Left renal cortex interstitium (tissue), 4 donors: ENCODE measurements at places on chromosomes 7 and 10.

DNA sequence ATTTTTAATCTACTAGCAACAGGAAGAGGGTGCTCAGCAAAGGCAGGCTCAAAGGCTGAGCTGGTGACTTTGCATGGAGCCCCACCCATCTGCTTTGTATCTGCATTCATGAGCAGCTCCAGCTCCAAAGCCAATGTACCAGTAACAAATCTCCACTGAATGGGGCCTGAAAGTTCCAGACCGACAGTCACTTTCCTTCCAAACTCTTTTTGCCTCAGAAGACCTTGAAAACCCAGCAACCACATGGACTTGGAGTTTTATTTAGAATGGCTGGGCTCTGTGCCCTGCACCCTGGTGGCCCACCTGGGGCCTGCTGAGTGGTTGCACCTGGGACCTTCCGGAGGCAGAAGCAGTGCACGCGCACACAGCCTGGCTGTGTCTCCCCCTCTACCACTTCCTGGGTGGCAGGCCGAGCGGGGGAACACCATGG, 195.0 kb upstream of the PLXNA4 start:
- no peak for DNase-seq

- peak; percentile 4 for DNase-seq
These were observed 105.7 kb downstream of the ST8SIA6 start for GRCh38 chr10:17348501-17349349.

GRCh38 chr10:100370714-100371481, 23.9 kb downstream of the SCD start:
- peak; percentile 15 for DNase-seq

DNA sequence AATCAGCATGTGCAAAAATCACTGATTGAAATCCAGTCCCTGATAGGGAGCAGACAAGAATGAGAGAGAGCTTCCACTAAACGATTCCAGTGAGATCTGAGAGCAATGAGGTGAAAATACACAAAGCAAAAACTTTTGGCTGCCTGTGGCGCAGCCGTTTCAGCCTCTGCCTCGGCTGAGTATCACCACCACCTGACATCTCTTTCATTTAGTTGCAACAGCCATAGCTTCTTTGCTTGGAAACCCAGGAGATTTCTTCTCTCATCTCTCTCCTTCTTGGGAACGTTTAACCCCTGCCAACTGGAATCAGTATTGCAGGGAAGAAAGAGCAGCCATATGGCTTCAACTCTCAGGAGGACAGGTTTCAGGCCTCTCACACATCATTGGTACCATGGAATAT, 237.3 kb upstream of the AGK start:
- no peak for DNase-seq

- DNase-seq: no peak
These were observed 93.0 kb downstream of the EXOC4 start for GRCh38 chr7:133345690-133346421.

- DNase-seq: no peak
These were observed 120.3 kb downstream of the EPC1 start for GRCh38 chr10:32226624-32227023.

DNA sequence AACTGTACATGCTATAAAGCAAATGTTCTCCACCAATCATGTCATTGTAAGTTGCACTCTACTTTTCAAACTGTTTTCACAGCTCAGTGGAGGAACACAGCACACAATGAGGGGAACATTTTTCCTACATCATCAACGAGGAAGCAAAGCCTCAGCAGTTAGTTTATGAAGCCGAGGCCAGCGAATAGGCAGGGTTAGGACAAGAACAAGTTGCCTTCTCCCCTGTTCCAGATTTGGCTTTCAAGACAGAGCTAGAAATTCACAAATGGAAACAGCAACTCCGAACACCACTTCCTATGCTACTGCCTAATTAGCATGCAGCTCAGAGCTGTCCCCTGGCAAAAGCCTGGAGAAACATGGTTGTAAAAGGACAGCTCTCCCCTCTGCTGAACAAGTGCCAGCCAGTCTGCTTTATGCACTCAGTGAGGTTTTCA, 19.8 kb downstream of the ITGB8 start:
- DNase-seq: no peak

- DNase-seq: no peak
These were observed 24.7 kb upstream of the PRKAR1B start for GRCh38 chr7:751826-752225.

- no peak for DNase-seq
These were observed 9.2 kb downstream of the EGFR start for GRCh38 chr7:55028011-55028410.

DNA sequence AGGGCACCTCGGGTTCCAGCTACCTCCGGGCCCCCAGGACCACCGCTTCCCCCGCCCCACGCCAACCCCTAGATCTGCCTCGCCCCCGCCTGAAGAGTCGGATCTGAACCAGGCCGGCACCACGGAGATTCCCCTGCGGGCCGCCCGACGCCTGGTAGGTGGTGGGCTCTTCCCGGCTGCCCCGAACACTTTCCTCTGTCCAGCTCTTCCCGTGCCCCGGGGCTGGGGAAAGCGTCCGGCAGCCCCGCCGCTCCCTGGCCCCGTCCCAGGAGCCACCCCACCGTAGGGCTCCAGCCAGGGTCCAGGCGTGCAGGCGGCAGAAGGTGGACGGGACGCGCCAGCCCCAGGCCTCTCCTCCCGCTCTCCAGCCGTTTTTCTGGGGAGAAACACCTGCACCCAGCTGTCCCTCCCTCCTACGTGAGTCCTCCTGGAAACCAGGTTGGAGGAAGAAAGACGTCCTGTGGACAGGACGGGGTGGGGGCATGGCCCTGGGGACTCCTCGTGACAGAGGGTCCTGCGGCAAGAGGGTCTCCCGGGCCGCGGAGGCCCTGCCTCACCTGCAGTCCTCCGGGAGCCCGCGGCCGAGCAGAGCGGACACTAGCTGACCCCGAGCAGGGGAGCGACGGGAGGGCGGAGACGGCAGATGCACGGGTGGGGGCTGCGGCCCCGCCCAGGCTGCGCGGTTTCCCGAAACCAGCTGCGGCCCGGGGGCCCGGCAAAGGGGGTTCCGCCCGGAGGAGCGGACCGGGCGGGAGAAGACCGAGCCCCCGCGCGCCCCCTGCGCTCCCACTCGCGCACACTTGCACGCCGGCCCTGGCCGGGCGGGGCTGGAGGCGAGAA, at the start of gene TMEM176B:
Gene TMEM176B, minus strand, starts transcription at position 624 of the 840 bp plus-strand sequence. CDS start 3,795 bp downstream, outside the sequence.
- DNase-seq: no peak

DNA sequence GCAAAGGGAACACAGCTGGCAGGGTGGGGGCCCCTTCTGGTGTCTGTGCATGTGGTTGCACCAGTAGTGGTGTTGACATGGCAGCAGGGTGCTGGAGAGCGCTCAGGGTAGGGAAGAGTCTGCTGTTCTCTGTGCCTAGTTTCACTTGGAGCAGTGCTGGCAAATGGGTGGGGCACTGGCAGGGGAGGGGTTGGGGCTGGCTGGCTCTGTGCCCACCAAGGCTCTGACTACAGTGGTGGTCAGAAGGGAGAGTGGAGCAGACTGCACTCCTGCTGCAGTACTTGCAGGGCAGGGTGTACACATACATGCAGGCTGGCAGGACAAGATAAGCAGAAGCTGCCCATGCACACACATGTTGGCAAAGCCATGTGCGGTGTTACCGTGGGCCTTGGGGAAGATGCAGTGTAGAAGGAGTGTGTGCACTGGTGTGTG, 18.2 kb downstream of the FAM25A start:
- DNase-seq: no peak

GRCh38 chr10:21496343-21497176, 28.9 kb downstream of the SKIDA1 start:
- no peak for DNase-seq

GRCh38 chr10:78927257-78927995, 141.3 kb upstream of the ZMIZ1 start:
- DNase-seq: no peak

GRCh38 chr7:24740871-24741270, 16.4 kb downstream of the GSDME start:
- no peak for DNase-seq

DNA sequence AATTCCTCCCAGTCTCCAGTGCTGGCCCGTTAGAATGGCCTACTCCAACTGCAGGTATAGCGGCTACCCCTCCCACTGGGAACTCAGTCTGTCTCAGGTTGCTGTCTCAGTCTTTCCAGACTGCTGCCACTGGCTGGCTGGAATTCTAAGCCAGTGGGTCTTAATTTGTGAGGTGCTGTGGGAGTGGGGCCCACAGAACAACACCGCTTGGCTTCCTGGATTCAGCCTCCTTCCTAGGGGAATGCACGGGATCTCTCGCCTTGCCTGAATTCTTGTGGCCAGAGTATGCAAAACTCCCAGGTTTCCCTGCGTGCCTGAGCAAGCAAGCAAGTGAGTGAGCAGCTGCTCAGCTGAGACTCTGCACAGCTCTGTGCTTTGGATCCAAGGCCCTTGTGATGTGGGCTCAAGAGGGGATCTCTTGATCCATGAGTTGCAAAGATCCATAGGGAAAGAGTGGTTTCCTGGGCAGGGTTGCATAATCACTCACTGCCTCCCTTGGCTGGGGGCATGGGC, 41.5 kb upstream of the GPR141 start:
- no peak for DNase-seq

GRCh38 chr7:2023877-2024566, 208.7 kb downstream of the MAD1L1 start:
- DNase-seq: no peak

DNA sequence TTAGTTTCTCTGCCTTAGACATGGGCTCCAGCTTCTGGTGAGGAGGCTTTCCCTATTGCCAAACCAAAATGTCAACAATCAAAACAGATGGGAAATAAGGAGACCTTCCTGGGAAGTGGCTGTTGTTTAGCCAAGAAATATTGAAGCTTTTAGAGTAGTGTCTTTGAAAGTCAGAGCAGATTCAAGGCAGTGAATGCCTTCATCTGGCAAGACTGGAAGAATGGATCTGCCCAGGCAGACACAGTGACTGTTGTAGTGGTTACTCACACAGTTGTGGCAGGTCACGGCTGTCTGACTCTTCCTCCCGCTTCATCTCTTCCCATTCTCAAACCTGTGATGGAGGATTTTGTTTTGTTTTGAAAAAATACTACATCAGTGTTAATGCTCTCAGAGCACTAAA, 154.1 kb upstream of the ADO start:
- no peak for DNase-seq

- DNase-seq: no peak
These were observed 91.7 kb downstream of the CFAP58 start for GRCh38 chr10:104445359-104445758.

DNA sequence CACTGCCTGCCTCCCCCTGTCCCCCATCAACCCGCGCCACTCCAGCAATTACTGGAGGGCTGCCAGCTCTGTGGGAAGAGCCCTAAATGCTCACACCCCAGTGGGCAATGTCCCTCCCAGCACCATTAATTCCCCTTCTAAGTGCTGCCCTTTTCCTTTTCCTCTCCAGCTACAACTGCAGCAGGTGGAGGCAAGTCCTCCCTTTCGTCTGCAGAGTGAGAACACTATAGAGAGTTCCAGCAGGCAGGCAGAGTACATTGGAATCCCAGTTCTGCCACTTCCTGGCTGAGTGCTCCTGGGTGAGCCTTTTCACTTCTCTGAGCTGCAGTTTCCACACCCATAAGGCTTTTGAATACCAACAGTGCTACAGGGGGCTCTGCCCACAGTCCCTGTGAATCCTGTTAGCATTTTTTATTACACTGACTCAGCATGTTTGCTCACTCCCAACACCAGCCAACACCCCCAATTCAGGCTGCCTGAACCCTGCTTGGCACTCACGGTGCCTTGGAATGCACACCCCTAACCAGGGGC, 447.0 kb downstream of the GRID1 start:
- DNase-seq: no peak

DNA sequence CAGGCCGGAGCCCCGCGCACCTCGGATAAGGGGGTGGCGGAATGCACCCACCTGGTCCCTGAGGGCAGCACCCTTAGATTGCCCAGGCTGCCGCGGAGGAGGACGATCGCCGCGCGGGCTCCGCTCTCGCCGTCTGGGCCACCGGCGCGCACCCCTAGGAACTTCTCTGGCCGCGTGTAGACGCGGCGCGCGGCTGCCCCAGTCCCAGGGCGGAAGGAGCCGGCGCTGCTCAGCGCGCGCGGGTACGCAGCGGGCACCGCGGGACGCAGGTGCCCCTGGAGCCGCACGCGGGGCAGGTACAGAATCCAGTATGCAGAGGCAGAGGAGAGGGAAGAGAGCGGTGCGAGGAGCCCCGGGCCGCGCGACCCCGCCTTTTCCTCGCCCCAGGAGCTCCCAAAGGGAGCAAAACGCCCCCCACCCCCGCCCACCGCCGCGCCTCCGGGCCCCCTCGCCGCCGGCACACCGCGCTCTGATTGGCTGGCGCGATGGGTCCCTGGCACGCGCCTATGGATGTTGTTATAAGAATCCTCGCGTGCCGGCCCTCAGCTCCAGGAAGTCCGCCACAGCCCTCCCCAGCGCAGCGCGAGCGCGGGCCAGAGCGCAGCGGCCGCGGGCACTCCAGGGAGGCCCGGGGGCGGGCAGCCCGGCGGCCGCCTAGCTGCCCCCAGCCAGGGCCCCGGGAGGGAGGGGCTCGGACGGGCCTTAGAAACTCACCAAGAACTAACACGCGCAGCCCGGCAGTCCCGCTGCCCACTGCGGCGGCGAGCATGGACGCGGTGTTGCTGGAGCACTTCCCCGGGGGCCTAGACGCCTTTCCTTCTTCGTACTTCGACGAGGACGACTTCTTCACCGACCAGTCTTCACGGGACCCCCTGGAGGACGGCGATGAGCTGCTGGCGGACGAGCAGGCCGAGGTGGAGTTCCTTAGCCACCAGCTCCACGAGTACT, at the start of gene PTF1A:
Gene PTF1A, plus strand, starts transcription at position 549 of the 948 bp plus-strand sequence. Its CDS starts 219 bp downstream, at position 768.
- DNase-seq: no peak

- DNase-seq: no peak
These were observed 164.3 kb downstream of the BMPER start for GRCh38 chr7:34069676-34070075.

DNA sequence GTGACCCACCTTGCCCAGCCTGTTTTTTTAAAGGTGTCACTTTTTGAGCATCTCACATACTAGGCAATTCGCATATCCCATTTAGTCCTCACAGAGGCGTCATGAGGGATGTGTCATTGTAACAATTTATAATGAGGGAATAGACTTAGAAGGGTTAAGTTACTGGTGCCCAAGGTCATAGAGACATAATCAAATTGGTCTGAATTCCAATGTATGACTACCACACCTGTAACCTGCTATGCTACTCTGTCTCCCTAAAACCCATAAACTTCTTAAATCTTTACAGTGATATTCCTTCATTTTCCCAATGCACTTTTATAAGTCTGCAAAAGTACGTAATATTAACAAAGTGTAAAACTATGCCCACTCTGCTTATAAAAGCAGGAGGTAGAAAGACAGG, 7.1 kb downstream of the ZMYND11 start:
- DNase-seq: no peak

- DNase-seq: no peak
These were observed 6.0 kb downstream of the MUC12 start for GRCh38 chr7:100975371-100975821.

GRCh38 chr7:131527456-131527855, 29.0 kb downstream of the PODXL start:
- DNase-seq: no peak

GRCh38 chr10:8103543-8103942, 49.1 kb downstream of the GATA3 start:
- no peak for DNase-seq

GRCh38 chr7:32164341-32164996, 94.3 kb upstream of the PDE1C start:
- no peak for DNase-seq

- no peak for DNase-seq
These were observed 3.4 kb downstream of the LRRC27 start for GRCh38 chr10:132335189-132336063.
